ENCODE measurements at places on chromosomes 7 and 10. TPM values are rescaled to one million over a fixed set of nuclear protein-coding genes. Genes with fewer than 3 reads are reported as not detected.

The CLDN3 gene
- 73.3 TPM for polyA plus RNA-seq

The KIF11 gene
- 42.4 TPM for polyA plus RNA-seq

The LRRC4 gene
- 9.2 TPM for polyA plus RNA-seq

The ZMIZ2 gene
- polyA plus RNA-seq: 109 TPM

The VIPR2 gene
- polyA plus RNA-seq: 3.0 TPM

The SLC25A40 gene
- 34.2 TPM for polyA plus RNA-seq

The MSMB gene
- polyA plus RNA-seq: not detected

The TMEM229A gene
- 0.23 TPM for polyA plus RNA-seq

The CYP3A4 gene
- polyA plus RNA-seq: 0.39 TPM

The CTBP2 gene
- 101 TPM for polyA plus RNA-seq

The SH2D4B gene
- 0.26 TPM for polyA plus RNA-seq

The IDI2 gene
- polyA plus RNA-seq: 0.11 TPM

The ANXA8 gene
- not detected for polyA plus RNA-seq

The BLNK gene
- polyA plus RNA-seq: 33.5 TPM

All from renal cortex interstitium (tissue), 15 donors.